ENCODE measurements at places on chromosomes 5 and 9. TPM values are rescaled to one million over a fixed set of nuclear protein-coding genes. Genes with fewer than 3 reads are reported as not detected.

DNA sequence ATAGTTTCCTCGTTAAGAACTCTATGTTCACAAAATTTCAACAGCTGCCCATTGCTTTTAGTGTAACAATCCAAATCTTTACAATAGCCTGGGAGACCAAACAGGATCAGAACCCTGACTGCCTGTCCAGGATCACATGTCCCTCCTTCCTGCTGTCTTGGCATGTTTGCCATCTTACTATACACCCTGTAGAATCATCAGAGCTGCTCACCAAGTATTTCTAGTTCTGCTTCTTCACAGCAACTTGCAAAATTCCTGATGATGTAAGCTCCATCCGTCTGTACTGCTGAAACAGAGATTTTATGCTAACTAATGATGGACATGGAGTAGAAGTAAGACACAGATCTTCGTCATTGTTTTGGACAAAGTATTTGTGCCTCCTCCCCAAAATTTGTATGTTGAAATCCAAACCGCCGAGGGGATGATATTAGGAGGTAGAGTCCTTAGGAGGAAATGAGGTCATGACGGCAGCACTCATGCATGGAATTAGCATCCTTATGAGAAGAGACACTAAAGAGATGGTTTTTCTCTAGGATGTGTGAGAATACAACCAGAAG lies 464.9 kb upstream of the BRINP1 start:
- no peak for DNase-seq

DNA sequence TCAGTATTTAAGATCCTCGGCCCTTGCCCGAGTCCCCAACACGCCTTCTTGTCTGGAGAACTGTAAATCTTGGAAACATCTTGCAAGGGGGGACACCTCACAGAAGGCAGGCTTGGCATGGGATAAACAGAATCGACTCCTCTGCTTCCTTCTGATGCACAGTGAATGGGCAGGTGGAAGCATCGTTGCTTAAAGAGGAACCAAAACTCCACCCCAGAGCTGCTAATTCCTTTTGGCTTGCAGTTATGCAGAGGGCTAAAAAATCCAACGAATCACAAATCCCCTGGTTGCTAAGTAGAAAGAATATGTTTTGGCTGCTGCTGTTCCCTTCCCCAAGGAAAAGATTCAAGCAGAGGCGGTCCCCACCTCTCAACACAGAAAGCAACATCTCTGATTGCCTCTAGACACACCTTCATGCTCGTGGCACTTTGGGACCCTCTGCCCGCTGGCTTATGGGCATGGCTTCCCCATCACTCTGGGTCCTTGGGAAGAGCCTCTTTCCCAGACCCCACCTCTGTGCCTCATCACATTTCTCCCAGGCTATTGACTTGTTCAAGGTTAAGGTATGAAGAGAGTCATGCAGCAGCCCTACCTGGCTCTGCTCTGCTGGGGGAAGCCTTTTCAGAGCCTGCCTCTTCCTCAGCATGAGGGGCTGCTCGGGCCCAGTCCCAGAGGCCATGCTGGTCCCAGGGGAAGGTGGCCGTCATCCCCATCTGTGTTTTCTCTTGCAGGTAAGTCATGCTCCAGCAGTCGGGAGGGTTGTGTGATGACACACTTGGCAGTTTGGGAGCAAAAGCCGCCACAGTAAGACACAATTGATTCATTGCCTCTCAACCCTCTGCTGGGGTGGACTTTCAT lies 137.1 kb downstream of the KCNIP1 start:
- no peak for DNase-seq

- DNase-seq: no peak
These were observed 39.2 kb upstream of the PTPN3 start for GRCh38 chr9:109537288-109537687.

DNA sequence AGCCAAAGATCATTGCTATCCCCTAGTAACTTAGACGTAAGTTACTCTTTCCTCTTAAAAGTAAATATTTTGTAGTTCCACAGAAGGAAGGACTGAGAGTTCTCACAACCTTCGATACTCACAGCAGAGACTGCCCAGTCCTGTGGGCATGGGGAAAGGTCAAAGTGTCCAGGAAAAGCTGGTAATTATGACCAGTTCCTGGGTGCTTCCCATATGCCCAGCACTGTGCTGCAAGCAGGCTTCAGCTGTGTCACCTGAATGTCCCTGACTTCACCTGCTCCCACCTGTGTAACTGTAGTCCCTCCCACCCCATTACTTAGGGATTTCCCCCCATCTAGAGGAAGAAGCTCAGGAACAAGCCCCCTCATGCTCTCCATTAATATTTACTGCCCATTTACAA lies 18.0 kb upstream of the SH3RF2 start:
- no peak for DNase-seq

GRCh38 chr9:116639251-116639741 lies 47.8 kb upstream of the TRIM32 start:
- DNase-seq: no peak

DNA sequence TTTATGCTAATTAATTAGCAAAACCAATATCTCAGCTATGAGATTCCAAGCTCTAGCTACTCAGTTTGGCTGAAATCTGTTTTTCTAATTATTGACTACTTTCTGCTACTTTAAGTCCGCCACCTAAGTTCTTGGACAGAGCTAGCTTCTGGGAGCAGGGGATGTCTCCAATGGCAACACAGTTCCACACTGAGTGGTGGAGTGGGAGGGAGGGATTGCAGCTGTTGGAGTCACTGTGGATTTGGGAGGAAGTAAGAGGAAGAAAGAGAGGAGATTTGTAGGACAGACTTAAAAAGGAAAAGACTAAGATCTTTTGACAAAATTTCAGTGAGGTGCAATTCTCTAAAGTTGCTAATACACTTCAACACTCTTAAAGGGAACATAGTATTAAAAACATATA lies 450.8 kb downstream of the NFIB start:
- peak; percentile 60 for DNase-seq

- DNase-seq: no peak
These were observed 374.1 kb upstream of the IRX4 start for GRCh38 chr5:2256691-2257280.

Gene PCDHB10
- total RNA-seq: 0.64 TPM

Gene MLANA
- total RNA-seq: not detected

Gene C1QTNF3
- total RNA-seq: 1.1 TPM
